ENCODE measurements at places on chromosomes 12 and 14. TPM values are rescaled to one million over a fixed set of nuclear protein-coding genes. Genes with fewer than 3 reads are reported as not detected.

Gene TTC5
- 18.3 TPM for total RNA-seq

Gene LBHD2
- total RNA-seq: not detected

Gene ITPR2
- 20.5 TPM for total RNA-seq

Gene DDN
- total RNA-seq: 0.52 TPM

Gene BHLHE41
- 18.1 TPM for total RNA-seq

Gene RDH16
- total RNA-seq: 0.19 TPM

Gene CAPZA3
- total RNA-seq: 0.17 TPM

Gene SPTLC2
- 22.1 TPM for total RNA-seq

Gene PLBD1
- total RNA-seq: not detected

Gene SYNE3
- total RNA-seq: 3.5 TPM

Gene SCN8A
- total RNA-seq: 1.1 TPM

Gene AKAP5
- total RNA-seq: 0.67 TPM
